GM23248 (cell line): ENCODE measurements at places on chromosomes 7 and 10. TPM values are rescaled to one million over a fixed set of nuclear protein-coding genes. Genes with fewer than 3 reads are reported as not detected.

The ANKRD2 gene
- not detected in 2 replicates for total RNA-seq

DNA sequence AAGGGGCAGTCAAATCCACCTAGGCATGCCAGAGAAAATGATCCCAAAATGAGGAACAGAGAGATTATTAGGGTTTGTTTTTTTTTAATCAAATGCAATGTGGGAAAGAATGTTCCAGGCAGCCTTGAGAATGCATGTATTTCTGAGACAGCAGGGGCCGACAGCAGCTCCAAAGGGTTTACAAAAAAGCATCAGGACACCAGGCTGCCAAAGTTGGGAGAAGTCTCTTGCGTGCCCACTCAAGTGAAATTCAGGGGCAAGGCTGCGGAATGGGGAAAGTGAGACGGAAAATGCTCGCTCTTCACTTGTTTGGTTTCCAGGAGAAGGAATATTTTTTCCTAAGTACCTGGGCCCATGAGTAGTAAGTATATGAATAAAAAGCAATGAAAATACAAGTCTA is 101.2 kb downstream of the USP6NL start:
- no peak for DNase-seq

GRCh38 chr7:117157241-117158209 is 165.3 kb downstream of the WNT2 start:
- peak; percentile 96 for DNase-seq

GRCh38 chr10:129704786-129705525 is 237.9 kb downstream of the MGMT start:
- peak; percentile 54 for DNase-seq

The SPDYE2 gene
- total RNA-seq: not detected in 2 replicates

DNA sequence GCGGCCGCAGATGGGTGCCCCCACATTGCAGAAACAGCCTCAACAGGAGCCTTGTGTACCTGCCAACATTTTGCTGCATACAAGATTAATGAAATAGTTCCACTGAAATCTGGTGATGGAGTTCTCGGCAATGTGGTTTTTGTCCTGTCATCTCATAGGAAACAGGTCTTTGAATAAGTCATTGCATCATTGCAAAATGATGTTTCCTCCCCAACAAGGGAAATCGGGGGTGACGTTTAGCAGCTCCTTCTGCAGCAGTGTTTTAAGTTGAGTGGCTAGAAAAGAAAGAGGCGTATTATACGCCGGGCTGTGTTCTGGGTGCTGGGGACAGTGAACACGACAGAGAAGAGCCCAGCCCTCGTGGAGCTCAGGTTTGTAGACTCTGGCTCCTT is 177.0 kb downstream of the PRKAG2 start:
- peak; percentile 55 for DNase-seq

DNA sequence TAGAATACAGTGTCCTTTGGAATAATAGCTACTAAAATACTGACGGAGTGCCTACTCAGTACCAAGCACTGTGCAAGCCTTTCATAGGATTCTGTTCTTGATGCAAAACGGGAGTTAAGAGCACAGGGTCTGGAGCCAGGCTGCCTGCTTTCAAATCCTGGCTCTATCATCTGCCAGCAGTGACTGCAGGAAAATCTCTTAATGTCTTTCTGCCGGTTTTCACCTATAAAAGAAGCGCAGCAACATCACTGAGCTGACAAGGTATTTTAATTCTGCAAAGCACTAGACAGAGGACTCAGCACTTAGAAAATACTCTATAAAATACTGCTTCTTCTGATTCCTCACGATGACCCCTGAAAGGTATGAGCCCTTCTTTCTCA is 659 bp downstream of the FIGNL1 start:
- DNase-seq: no peak

DNA sequence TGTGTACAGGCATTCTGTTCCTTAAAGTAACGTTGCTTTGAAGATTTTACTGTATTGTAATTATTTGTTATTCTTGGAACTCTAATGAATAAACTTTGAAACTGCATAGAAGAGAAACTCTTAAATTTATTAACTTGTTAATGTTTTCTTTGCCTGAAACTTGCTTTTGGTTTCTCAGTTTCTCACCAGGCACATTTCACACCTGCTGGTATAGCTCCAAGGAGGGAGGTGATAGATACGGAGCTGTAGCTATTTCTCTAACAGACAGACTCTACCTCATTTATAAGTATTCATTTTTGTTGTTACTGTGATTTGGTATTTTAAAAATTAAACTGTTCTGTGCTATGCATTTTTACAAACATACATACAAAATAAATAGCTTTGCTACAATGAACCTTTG is 32.7 kb downstream of the R3HCC1L start:
- no peak for DNase-seq

The CNPY1 gene
- not detected in 2 replicates for total RNA-seq

The C7orf33 gene
- not detected in 2 replicates for total RNA-seq

The SYNPO2L gene
- total RNA-seq: 0.11 TPM in 1 of 2 replicates, not detected in the other

GRCh38 chr10:94521276-94522250 is 24.0 kb upstream of the HELLS start:
- DNase-seq: no peak

- DNase-seq: no peak
These were observed 81.1 kb downstream of the CAMK1D start for GRCh38 chr10:12430406-12430982.

DNA sequence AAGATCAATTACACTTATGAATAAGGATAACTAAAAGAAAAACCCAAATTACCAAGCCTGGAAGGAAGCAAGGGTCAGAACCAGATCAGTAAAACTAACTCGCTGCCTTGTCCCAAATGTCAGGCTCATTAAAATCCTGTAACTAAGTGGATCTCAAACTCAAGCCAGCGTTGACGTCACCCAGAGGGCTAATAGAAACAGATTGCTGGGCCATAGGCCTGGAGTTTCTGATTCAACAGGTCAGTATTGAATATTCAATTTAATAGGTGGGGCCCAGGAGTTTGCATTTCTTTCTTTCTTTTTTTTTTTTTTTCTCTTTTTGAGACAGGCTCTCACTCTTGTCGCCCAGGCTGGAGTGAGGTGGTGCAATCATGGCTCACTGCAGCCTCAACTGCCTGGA is 397.0 kb downstream of the CALN1 start:
- DNase-seq: no peak

DNA sequence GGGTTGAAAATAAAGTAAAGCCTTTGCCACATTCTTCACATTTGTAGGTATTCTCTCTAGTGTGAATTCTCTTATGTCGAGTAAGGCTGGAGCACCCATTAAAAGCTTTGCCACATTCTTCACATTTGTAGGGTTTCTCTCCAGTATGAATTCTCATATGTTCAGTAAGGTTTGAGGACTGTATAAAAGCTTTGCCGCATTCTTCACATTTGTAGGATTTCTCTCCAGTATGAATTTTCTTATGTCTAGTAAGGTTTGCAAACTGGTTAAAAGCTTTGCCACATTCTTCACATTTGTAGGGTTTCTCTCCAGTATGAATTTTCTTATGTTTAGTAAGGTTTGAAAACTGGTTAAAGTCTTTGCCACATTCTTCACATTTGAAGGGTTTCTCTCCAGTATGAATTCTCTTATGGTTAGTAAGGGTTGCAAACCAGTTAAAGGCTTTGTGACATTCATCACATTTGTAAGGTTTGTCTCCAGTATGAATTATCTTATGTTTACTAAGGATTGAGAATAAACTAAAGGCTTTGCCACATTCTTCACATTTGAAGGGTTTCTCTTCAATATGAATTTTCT is 41.4 kb downstream of the ZNF680 start:
- DNase-seq: no peak

The TMEM273 gene
- not detected in 2 replicates for total RNA-seq

GRCh38 chr7:157547611-157548010 is 210.8 kb downstream of the DNAJB6 start:
- DNase-seq: no peak

DNA sequence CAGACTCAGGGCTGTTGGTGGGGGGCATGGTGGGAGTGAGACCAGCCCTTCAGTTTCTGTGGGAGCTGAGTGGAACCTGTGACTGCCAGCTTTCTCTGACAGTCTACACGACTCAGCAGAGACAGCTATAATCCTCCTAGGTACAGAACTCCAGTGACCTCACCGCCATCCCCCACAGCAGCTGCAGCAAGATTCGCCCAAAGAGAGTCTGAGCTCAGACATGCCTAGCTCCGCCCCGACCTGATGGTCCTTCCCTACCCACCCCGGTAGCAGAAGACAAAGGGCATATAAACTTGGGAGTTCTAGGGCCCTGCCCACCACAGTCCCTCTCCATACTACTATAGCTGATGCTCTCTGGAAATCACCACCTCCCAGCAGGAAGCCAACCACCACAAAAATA is 500.1 kb downstream of the ETV1 start:
- DNase-seq: no peak

The MYL7 gene
- total RNA-seq: not detected in 2 replicates

The CPA2 gene
- total RNA-seq: not detected in 2 replicates

The IFIT5 gene
- 21.8 and 25.9 TPM in 2 replicates for total RNA-seq

The FAM53B gene
- 10.1 TPM in 2 replicates for total RNA-seq

DNA sequence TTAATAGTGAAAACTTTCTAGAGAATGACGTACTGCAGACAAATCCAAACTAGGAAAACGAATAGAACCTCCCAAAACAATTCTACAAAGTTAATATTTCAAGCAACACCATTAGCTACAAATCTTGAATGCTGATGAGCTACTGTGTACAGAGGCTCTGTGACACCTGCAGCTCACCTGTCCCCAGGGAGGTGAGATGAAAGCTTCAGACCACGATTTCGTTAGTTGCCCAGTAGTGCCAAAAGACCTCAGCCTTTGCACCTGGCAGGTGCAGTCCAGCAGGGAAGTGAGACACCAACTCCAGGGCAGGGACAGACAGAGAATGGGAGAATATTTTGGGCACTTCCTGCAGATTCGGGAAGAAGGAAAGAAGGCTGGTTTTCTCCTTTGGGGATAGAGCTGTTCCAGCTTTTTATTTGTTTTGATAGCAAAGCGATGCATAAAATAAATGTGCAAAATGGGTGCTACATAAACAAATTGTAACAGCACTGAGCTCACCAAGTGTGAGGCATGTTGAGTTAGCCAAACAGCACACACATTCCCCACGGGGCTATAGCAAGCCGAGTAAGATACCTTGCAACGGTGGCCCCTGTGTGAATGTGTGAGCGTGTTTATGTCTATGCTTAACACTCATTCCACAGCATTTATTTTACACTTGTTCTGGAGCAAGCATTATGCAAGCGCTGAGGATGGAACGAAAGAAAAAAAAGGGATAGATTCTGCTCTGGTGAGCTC is 1024.8 kb upstream of the AUTS2 start:
- DNase-seq: no peak

DNA sequence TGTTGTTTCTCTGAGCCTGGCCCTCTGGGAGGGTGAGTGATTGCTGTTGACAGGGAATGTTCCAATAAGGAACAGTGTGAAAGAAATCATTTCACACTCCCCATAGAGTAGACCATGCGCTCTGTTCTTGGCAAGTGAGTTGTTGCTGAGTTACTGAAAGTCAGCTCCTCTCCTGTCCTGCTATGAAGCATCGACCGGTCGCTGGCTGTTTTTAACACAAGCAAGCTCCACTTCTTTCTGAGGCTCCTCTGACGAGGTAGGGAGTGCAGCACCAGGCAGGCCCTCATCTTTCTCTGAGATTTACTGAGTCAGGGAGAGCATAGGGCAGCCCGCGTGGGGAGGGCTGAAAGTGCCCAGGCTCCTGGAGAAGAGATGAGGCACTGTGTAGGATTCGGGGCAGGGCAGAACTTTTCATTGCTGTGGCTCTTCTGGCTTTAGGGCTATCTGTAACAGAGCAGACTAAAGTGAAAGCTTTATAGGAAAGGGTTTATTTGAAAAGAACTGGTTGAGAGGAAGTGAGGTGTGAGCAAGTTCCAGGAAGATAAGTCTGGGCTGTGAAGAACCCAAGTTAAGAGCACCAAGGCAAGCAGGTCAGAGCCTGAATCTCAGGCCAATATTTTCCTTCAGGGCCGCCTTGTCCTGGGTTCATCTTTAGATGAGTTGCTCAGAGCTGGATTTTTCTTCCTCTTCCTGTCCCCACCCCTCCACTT is 332.2 kb downstream of the CCSER2 start:
- no peak for DNase-seq

- DNase-seq: peak; percentile 5
These were observed 427.8 kb upstream of the ZMIZ1 start for GRCh38 chr10:78640796-78641636.

The CCDC3 gene
- not detected in 2 replicates for total RNA-seq

The COL1A2 gene
- 10,930 and 11,288 TPM in 2 replicates for total RNA-seq

The MUC12 gene
- 0.54 and 1.5 TPM in 2 replicates for total RNA-seq

GRCh38 chr7:74283858-74284447 is 5.3 kb upstream of the CLIP2 start:
- DNase-seq: no peak

The DNAJC2 gene
- total RNA-seq: 17.8 and 19.3 TPM in 2 replicates

- no peak for DNase-seq
These were observed 148.0 kb downstream of the FGFR2 start for GRCh38 chr10:121450247-121450646.

- DNase-seq: no peak
These were observed 126.1 kb downstream of the PFKFB3 start for GRCh38 chr10:6328699-6329423.

GRCh38 chr10:132016514-132016913 is 34.8 kb upstream of the BNIP3 start:
- DNase-seq: no peak

GRCh38 chr10:125662584-125662983 is 20.4 kb downstream of the TEX36 start:
- DNase-seq: peak; percentile 61

DNA sequence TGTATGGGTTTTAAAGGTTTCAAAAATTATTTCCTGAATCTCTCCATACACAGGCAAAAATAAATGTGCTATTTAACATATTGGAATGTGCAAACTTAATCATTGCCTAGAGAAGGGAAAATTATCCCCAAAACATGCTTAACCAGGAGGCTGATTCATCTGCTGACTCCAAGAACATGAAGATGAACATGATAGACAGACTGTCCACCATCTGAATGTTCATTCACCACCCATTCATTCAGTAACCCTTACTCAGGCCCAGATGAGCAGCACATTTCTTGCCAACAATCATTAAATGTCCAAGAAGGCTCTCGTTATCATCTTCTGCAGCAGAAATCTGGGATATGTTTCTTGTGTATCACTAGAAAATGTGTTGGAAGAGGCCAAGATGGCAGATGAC is 110.6 kb downstream of the PPP1R9A start:
- no peak for DNase-seq

DNA sequence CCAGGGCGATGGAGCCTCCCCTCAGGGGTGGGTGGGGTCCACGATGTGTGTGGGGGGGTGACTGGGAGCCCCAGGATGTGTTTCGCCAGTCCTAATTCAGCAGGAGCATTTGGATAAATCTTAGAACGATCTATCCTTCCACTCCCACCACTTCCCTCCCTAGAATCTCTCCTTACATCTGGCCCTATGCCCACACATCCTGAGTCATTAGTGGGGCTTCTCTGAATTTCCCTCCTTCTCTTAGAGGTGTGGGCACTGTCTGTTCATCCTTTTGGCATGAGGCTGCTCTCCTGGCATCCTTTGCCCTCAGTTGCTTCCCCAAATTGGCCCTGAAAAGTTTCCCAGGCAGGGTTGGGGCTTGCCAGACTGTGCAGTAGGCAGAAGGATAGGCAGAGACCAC is 1.6 kb downstream of the GHRHR start:
- DNase-seq: peak; percentile 27

- no peak for DNase-seq
These were observed 79.2 kb downstream of the C7orf25 start for GRCh38 chr7:42832667-42833066.
